ENCODE measurements at places on chromosomes 11 and 22.
A peak's percentile ranks its signal among the peaks of the same experiment; 100 is the strongest.

- no peak for DNase-seq
These were observed 40.5 kb upstream of the RIC3 start for GRCh38 chr11:8209208-8209807.

- no peak for DNase-seq
These were observed 22.0 kb upstream of the CTSC start for GRCh38 chr11:88359541-88359940.

GRCh38 chr11:1829039-1829820 lies 5.6 kb upstream of the SYT8 start:
- no peak for DNase-seq

DNA sequence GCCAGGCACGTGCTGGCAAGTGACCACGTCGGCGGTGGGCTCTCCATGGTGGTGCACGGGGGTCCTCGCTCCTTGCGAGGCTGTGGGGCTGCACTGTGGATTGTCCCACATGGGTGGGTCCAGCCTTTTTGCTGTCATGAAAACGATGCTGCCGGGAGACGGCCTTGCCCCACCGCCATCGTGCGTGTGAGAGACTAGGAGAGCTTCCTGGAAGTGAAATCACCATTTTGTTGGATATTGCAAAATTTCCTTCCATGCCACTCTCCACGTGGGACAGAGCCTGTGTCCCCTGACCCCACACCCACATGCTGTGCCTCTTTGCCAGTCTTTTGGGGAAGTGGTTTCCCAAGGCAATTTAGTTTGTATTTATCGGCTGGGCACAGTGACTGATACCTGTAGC lies 18.2 kb upstream of the GRAMD4 start:
- no peak for DNase-seq

DNA sequence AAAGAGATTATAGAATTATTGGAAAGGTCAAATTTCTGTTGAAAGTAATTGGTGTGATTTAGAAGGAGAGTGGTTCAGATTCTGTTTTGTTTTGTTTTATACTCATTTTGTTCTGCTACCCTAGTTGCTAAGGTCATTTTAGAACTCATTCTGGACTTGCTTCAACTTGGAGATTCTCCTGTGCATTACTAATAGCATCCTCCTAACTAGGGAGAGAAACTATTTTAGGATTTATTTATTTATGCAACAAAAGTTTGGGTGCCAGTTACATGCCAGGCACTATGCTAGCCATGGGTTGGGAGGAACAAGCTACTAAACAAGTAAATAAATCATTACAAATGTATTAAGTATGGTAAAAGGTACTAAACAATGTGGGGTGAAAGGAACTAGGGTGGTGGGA lies 84.0 kb downstream of the YAP1 start:
- DNase-seq, result no peak

- no peak for DNase-seq
These were observed 9.3 kb upstream of the FXYD6 start for GRCh38 chr11:117885777-117886176.

DNA sequence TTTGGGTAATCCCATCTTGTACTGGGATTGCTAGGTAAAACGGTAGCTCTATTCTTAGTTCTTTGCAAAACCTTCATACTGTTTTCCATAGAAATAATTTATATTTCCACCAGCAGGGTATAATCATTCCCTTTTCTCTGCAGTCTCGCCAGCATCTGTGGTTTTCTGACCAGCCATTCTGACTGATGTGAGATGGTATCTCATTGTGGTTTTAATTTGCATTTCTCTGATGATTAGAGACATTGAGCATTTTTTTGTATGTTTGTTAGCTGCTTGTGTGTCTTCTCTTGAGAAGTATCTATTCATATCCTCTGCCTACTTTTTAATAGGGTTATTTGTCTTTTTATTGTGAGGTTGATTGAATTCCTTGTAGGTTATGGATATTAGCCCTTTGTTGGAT lies 220.9 kb downstream of the PGR start:
- no peak for DNase-seq

GRCh38 chr11:12270215-12270797 lies 107.1 kb upstream of the PARVA start:
- DNase-seq, result no peak

DNA sequence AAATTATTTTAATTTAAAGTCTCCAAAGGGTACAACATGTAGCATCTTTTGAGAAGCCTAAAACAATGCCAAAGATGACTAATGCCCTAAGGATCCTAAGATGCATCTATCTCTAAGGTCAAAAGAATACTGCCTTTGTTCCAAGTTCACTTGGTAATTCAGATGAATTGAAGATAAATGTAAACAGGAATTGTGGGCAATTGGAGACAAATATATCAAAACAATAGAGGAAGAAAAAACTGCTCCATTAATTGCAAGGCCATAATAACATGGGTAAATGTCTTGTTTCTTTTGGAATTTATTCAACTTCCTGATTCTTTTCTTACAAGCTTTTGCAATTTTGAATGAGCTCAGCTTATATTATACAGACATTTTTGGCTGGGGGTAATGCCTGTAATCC lies 338.6 kb downstream of the TTC28 start:
- DNase-seq, result no peak

- DNase-seq, result peak; percentile 74
These were observed at the start of gene RASGRP2 for GRCh38 chr11:64743591-64744543. Gene RASGRP2, minus strand, starts transcription at chr11:64744142. Its CDS starts 1,276 bp downstream, at chr11:64742866.

DNA sequence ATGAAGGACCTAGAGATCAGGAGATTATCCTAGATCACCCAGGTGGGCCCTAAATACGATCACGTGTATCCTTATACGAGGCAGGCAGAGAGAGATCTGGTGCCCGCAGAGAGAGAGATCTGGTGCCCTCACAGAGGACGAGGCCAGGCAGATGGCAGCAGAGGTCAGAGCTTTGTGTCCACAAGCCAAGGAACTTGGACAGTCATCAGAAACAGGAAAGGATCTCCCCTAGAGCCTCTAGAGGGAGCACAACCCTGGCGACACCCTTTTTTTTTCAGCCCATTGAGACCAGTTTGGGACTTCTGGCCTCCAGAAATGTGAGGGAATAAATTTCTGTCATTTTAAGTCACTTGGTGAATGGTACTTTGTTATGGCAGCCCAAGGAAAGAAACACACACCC lies 25.5 kb upstream of the TIMP3 start:
- DNase-seq, result no peak

GRCh38 chr11:69601011-69601975 lies 39.7 kb upstream of the CCND1 start:
- no peak for DNase-seq

GRCh38 chr11:94581926-94582325 lies 14.8 kb downstream of the PIWIL4 start:
- no peak for DNase-seq

DNA sequence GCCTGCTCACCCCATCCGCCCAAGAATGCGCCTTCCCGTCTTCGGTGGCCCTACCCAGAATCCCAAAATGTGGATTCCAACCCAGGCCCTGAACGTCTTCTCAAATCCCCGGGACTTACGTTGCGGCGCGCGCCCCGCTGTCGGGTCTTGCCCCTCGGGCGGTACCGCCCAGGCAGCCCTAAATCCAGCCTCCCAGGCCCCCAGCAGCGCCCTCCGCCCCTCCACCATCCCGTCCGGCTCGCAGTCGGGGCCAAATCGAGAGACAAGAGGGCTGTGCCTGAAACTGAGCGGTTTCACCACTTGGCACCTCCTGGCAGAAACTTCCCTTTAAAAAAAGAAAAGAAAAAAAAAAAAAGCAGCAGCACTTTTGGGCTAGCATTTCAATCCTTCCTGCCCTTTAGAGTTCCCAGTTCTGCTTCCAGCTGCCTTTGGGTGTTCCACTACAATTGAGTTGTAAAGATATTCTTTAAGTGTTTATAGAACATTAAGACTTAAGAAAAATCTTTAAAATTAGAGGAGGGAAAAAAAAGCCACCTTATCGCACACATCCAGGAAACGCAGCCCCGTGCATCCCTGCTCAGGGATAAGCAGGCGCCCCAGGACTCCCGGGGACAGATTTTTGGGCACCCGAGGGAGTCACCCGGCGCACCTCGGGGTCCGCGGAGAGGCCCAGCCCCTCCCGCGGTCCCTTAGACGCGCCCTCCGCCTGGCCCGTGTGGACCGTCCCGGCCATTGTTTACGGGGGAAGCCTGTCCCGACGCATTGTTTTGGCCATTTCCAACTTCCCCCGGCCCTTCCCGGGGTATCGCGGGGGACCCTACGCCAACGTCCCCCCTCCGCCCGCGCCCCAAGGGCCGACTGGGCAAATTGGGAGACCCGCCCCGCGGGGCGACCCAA lies 57.6 kb downstream of the KCNJ4 start:
- no peak for DNase-seq

- no peak for DNase-seq
These were observed 110.8 kb downstream of the MORC2 start for GRCh38 chr22:30857791-30858190.

DNA sequence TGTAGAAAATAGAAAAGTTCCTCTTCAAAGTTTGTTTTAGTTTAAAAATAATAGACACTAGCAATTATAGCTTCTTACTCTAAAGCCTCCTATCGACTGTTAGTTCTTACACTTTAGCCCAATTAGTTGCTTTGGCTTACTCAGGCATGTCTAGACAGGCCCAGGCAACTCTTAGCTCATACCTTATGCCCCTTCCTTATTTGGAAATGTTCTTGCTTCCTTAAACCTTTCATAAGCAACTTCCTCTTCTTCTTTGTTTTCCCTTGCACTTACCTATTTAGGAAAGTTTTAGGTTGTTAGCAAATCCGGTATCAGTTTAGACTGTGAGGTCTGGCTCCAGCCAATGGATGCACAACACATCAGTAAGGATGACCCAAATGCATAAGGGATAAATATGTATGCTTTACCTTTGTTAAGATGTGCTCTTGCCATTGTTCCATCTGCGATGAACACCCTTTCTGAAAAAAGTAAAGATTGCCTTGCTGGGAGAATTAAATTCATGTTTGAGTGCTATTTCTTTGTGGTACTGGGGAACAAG lies 1277.5 kb upstream of the CNTN5 start:
- DNase-seq, result no peak

DNA sequence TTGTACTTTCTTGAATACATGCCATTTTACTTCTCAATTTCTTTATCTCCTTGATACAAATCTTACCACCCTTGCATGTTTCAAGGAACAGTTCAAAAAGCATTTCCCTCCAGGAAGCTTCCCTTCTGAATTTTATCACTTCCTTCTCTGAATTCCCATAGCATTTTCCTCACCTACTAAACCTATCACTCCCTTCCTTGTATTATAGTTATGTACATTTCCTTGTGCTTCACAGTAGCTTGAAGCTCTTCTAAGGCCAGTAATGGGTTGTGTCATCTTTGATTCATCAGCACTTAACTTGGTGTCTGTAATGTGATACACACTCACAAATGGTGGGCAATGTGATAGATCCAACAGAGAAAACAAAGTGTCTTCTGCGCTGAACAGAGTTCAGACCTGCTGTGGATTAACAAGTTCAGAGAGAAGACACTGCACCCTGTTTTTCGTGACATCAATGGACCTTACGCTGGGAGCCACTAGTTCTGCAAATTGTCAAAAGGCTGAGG lies 127.5 kb downstream of the CCDC81 start:
- no peak for DNase-seq

GRCh38 chr11:117554601-117555333 lies 227.1 kb downstream of the CEP164 start:
- no peak for DNase-seq

- DNase-seq, result no peak
These were observed 71.1 kb upstream of the WNT7B start for GRCh38 chr22:46047841-46048595.

DNA sequence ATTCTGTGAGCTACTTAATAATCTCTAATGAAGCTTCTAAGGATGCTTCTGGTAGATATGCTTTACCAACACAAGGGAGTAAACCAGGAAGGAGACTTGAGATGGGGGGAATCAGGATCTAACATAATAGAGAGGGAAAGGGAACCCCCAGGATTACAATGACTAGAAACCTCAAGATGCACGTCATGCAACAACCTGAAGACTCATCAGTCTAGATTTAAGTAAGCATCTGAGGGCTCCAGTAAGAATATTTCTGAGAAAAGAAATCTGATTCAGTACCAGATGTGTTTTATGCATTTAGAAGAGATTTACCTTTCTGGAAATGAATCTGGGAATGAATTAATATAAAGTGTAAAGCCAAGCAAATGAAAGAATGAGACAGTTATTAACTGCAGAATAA lies 15.2 kb downstream of the KDM4D start:
- DNase-seq, result no peak

DNA sequence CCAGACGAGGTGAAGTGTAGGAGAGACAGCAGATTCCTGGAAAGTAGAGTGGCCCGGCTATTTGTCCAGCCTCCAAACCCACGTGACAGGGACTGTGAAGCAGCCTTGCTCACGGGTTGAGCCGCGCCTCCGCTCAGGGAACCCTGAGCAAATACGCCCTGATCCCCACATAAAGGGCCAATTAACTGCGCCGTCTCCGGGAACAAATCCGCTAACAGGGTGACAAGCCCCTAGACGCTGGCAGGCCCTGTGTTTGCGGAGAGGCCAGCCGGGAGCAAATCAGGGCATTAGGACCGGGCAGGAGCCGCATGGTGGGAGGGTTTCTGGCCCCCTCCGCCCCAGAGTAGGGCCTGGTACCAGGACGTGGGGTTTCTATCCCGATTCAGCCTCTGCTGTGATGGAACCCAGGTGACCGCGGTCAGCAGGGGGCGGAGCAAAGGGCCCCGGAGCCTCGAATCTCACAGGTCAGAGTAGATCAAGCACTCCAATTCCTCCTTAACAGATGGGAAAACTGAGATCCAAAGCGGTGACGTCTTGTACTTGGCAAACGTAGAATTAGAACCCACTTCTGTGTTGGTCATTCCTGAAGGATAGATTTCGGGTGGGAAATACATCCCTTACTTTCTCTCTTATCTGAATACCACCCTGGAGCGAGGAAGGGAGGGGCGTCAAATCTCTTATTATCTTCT lies 2.0 kb upstream of the ROBO3 start:
- no peak for DNase-seq

DNA sequence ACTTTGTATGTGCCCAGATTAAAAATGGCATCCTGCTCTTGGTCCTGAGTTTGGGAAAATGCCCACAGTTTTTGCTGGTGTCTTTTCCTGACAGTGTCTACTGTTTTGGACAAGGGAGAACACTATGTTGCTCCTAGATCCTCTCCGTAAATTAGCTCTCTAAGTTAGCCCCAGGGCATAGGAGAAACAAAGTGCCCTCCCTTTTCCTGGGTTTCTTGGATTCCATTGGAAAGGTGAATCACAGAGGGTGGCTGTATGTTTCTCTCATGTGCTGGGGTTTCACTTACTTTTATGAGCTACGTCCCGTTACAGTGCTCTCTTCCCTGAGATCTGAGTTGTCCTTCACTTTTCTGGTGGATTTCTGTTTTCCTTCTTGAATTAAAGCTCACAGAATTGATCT lies 782.8 kb downstream of the CNTN5 start:
- no peak for DNase-seq

DNA sequence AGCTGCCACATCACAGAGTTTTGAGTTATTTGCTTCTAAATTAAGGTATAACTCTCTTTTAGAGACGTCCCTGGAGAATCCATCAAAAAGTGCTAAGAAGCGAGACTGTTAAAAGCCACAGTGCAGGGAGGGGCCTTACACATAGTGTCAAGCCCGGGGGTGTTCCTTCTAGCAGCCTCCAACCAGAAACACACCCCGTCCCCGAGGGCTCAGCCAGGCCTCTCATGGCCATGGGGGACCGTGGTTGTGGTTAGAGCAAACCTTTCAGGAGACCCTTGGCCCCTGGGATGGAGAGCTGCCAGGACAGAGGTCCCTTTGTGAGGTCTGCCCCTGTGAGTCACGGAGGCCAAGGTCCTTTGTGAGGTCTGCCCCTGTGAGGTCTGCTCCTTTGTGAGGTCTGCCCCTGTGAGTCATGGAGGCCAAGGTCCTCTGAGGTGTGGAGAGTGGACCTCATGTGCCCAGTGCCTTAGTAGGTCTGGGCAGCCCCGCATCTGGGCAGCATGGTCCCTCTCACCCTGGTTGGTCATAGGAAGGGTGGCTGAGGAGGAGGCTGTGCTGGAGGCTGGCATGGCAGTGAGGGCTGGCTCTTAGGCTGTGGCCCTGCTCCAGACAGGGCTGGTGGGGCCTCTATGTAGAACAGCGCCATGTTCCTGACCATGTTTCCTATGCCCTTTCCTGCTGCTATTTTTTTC lies 5.4 kb downstream of the GNAZ start:
- DNase-seq, result no peak
